Stimulated activated CD8-positive, alpha-beta memory T cell treated with anti-CD3 and anti-CD28 coated beads, Interleukin-4, amount 100 ng/mL, for 1 hour (primary cell): ENCODE measurements at places on chromosomes 1 and 21.

GRCh38 chr1:205920159-205920558, 23.1 kb downstream of the SLC26A9 start:
- no peak for DNase-seq

DNA sequence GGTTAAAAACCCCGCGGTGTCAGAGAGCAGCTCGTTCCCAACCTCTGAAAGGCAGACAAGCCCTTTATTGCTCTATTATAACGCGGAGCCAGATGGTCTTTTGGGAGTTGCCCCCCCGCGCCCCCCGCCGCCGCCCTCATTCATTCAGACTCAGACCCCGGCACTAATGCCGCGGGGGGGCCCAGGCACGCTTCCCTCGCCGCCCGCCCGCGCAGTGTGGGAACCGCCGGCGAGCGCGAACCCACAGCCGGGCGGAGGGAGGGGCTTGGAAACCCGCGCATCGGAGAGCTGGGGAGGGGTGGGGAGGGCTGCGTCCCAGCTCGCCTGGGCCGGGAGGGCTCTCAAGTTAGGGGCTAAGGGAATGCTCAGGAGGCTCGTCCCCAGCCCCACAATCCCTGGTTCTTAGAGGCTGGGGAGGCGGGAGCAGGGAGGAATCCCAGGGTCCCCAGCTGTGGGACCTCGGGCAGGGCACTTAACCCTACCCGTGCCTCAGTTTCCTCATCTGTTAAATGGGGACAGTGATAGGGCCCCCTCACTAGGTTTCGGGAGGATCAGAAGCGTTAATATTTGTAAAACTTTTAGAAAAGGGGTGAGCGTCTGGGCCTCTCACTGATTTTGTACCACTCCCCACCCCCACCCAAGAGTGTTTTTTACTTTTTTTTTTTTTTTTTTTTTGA, 10.9 kb upstream of the HES5 start:
- DNase-seq = no peak

GRCh38 chr1:98870959-98871903, 133.4 kb downstream of the PLPPR5 start:
- no peak for DNase-seq

GRCh38 chr1:9112961-9113880, 15.7 kb downstream of the GPR157 start:
- no peak for DNase-seq

GRCh38 chr21:22554690-22555316, 1556.6 kb downstream of the NCAM2 start:
- DNase-seq = no peak

DNA sequence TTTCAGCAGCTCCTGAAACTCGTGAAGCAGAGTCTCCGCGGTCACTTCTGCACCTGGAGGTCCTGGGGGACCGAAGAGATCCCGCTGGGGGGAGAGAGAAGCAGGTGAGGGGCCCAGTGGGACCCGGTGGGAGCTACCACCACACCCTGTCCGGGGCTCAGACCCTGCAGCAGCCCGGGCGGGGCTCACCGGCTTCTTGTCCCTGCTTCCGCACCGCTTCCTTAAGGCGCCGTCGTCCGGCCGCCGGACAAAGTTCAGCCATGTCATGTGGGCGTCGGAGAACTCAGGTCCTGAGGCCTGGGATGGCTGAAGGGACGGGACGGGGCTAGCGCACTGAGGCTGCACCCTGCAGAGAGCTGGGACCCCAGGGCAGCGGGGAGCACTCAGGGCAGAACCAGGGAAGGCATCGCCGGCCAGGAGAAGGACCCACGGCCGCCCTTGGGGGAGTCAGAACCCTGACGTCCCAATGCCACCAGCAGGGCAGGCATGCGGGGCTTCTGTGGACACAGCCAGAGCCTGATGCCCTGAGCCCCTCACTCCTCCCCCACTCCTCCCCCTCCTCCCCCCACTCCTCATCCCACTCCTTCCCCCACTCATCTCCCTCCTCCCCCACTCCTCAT, 2.2 kb downstream of the C1QTNF12 start:
- no peak for DNase-seq

DNA sequence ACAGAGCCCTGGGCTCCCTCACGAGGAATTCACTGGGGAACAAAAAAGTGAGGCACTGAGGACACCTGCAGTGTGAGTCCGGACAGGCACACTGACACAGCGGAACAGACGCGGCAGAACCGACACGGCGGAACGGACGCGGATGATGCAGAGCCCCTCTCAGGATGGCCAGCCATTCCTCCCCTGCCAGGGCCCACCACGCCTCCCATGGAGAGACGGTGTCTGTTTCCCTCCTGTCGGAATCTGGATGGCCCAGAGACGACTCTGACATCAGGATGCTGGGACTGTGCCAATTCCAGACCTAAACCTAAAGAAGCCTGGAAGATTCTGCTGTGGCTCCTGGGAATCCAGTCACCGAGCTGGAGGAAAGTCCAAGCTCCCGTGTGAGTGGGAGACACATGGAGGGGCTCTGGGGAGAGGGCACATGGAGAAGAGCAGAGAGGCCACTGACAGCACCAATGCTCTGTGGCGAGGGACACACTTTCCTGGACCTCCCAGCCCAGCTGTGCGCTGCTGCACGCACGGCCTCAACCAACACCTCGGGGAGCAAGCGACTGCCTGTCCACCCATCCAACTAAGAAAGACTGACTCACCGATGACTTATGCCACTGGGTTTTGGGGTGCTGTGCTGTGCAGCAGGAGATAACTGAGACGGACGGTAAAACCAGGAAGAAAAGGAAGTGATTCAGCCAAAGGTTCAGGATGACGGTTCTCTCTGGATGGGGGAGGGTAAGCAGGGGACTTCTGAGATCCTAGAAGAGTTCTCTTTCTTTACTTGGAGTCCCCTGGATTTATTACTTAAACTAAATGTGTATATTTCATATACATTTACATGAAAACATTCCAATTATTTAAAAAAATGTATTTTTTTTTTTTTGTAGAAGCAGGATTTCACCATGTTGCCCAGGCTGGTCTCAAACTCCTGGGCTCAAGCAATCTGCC, 23.3 kb downstream of the ZBTB17 start:
- no peak for DNase-seq

GRCh38 chr1:153293480-153293775, 19.3 kb downstream of the PGLYRP3 start:
- no peak for DNase-seq

GRCh38 chr1:159829822-159830465, 3.3 kb downstream of the SLAMF8 start:
- DNase-seq = no peak

GRCh38 chr21:16084776-16085364, 355.1 kb downstream of the USP25 start:
- no peak for DNase-seq

DNA sequence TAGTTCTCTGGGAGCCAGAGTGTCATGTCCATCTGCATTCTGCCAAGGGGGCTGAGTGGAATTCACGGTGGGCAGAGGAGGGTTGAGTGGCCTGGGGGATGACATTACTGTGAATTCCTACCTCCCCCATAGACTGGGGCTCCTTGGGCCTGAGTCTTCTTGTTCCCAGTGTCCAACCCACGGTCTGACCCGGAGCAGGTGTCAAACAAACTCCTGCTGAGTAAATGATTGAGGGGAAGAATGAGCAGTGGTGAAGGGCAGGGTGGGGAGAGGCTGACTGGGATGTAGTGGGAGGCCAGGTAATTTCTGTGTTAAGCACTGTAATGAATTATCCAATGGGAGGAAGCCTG, 597.6 kb downstream of the MATN1 start:
- no peak for DNase-seq

GRCh38 chr1:2962541-2962940, 58.7 kb upstream of the ACTRT2 start:
- no peak for DNase-seq

- no peak for DNase-seq
Measured at GRCh38 chr21:29550205-29550604, 251.5 kb downstream of the BACH1 start.

GRCh38 chr1:151814426-151814825, 9.2 kb upstream of the LINGO4 start:
- DNase-seq = no peak

DNA sequence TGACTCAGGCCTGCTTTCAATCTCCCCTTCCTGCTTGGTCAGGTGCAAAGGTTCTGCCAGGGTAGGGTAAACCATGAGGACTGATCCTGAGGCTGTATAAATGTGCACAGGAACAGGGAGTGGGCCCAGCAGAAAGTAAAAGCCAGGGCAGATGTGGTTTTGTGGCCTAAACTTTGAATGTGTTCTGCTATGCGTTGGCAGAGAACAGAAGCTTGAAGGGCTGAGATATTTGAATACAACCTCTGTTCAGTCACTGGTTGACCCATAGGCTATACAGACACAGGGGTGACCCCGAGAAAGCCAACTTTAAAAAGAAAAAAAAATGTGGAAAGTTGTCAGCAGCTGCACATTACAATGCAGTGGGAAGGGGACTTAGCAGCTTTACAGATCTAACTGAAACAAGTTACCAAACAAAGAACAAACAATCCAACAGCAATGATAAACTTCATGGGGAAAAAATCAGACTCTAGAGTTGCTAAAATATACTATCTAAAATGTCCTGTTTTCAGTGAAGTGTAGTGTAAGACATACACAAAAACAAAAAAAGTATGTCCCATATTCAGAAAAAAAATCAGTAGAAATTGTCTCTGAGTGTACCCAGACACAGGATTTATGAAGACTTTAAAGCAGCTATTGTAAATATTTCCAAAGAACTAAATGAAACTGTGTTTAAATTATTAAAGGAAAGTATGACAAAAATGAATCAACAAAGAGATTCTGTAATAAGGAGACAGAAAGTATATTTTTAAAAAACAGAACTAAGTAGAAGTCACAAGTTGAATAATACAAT, 216.1 kb downstream of the RPS6KC1 start:
- no peak for DNase-seq

GRCh38 chr21:46001821-46002681, 20.5 kb downstream of the COL6A1 start:
- no peak for DNase-seq

- no peak for DNase-seq
Measured at GRCh38 chr1:243799908-243800307, 50.1 kb downstream of the AKT3 start.

DNA sequence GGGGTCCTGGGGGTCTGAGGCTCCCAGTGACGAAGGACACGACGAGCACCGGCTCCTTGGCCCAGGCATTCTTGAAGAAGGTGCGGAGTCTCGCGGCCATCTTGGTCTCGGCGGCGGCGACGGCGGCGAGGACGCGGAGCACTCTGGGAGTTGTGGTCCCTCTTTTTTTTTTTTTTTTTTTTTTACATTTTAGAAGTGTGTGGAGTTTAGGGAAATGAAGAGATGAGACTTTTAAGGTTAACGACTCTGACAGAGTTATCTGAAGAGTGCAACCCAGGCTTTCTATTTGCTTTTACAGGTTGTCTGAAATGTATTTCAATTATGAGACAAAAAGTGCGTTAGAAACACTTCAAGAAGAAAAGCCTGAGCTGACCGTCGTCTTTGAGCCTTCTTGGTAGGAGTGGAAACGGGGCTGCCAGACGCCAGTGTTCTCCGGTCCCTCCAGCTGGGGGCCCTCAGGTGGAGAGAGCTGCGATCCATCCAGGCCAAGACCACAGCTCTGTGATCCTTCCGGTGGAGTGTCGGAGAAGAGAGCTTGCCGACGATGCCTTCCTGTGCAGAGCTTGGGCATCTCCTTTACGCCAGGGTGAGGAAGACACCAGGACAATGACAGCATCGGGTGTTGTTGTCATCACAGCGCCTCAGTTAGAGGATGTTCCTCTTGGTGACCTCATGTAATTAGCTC, 9.7 kb downstream of the OR2B11 start:
- peak; percentile 4 for DNase-seq

- no peak for DNase-seq
Measured at GRCh38 chr1:93323185-93323820, 22.4 kb upstream of the DR1 start.

DNA sequence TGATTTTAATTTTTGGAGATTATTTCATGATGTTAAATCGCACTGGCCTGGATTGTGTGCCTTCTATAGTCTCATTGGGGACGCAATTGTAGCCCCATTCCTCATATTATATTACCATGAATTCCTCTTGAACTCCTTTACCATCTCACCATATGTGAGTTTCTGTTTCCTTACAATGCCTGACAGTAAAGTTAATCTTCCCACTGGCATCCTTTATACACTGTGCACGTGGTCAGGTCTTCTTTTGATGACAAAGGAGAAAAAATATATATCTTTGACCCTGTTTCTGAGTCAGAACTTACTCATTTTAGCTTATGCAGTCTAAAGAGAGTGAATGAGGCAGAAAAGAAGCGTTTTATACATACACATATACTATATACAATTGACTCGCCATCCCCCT, 774 bp upstream of the ABL2 start:
- DNase-seq = no peak

- no peak for DNase-seq
Measured at GRCh38 chr1:177249231-177249630, 78.5 kb downstream of the BRINP2 start.

GRCh38 chr1:104100115-104100514, 350.4 kb downstream of the AMY1C start:
- DNase-seq = no peak
